ENCODE measurements at places on chromosomes 11 and 22.

GRCh38 chr11:8818421-8818820 lies 92.6 kb upstream of the AKIP1 start:
- DNase-seq: no peak
- H3K27me3 ChIP-seq: no peaks in the 10 kb centered on the region
- H3K36me3 ChIP-seq: no peaks in the 10 kb centered on the region

GRCh38 chr11:69397732-69398131 lies 83.7 kb upstream of the LINC01488 start:
- DNase-seq: peak; percentile 21
- H3K27me3 ChIP-seq: peaks cover 3% of the 10 kb centered on the region
- H3K36me3 ChIP-seq: no peaks in the 10 kb centered on the region

GRCh38 chr11:26583550-26583949 lies 11.5 kb upstream of the MUC15 start:
- no peak overlapping the region for H3K4me3 ChIP-seq
- H3K4me1 ChIP-seq: no peaks in the 10 kb centered on the region
- DNase-seq: no peak
- H3K36me3 ChIP-seq: no peaks in the 10 kb centered on the region
- no peak overlapping the region for H3K27ac ChIP-seq

GRCh38 chr11:121672630-121673487 lies 220.1 kb upstream of the SORL1-AS1 start:
- DNase-seq: peak; percentile 49
- no peaks in the 10 kb centered on the region for H3K27me3 ChIP-seq
- H3K4me1 ChIP-seq: peaks cover 27% of the 10 kb centered on the region
- no peaks in the 10 kb centered on the region for H3K36me3 ChIP-seq
- H3K27ac ChIP-seq: peak overlapping the region; percentile 75

- no peaks in the 10 kb centered on the region for H3K4me1 ChIP-seq
- H3K27ac ChIP-seq: no peak overlapping the region
- no peaks in the 10 kb centered on the region for H3K36me3 ChIP-seq
- H3K4me3 ChIP-seq: no peak overlapping the region
- DNase-seq: no peak
- peaks cover 18% of the 10 kb centered on the region for H3K27me3 ChIP-seq
Measured at GRCh38 chr22:22080270-22080669, 97.7 kb upstream of the TOP3B start.

DNA sequence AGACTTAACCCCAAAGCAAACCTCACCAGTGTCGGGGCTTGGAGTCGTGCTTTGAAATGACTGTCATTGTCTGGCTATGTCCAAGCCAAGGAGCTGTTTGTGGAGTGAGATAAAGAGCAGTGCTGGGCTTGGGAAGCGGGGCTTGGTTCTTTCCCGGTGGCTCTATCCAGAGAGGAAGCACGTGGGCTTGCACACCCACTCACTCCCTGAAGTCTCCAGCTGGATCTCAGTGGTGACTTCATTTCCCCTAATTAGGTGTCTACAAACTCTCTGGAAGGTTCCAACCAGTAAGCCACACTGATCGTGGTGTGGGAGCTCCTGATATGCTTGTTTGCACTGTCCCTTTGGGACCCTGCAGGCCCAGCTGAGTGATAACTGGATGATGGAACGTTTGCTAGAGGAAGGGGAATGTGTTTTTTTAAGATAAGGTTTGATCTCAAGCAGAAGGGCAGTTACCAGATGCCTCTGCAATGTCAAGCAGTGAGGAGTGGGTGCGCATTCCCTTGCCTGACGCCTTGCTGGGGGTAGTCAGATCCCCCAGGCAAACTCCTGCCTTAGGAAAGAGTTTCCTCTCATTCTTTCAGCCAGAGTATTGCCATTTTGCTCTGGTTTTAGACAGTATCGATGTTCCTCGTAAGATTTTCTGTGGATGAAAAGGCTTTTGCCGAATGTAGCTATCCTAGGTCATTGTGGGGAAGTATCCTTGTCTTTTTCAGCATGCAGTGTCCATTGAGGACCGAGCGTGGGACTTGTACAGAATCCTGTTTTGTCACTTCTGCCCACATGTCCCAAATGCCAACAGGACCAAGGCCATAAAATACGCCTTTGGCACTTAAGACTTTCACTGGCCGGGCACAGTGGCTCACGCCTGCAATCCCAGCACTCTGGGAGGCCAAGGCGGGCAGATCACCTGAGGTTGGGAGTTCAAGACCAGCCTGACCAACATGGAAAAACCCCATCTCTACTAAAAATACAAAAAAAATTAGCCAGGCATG lies 90.9 kb downstream of the MICAL2 start:
- no peak overlapping the region for H3K4me3 ChIP-seq
- H3K27ac ChIP-seq: peak overlapping the region; percentile 72
- peaks cover 26% of the 10 kb centered on the region for H3K36me3 ChIP-seq
- H3K27me3 ChIP-seq: no peaks in the 10 kb centered on the region
- DNase-seq: peak; percentile 84
- peaks cover 65% of the 10 kb centered on the region for H3K4me1 ChIP-seq

DNA sequence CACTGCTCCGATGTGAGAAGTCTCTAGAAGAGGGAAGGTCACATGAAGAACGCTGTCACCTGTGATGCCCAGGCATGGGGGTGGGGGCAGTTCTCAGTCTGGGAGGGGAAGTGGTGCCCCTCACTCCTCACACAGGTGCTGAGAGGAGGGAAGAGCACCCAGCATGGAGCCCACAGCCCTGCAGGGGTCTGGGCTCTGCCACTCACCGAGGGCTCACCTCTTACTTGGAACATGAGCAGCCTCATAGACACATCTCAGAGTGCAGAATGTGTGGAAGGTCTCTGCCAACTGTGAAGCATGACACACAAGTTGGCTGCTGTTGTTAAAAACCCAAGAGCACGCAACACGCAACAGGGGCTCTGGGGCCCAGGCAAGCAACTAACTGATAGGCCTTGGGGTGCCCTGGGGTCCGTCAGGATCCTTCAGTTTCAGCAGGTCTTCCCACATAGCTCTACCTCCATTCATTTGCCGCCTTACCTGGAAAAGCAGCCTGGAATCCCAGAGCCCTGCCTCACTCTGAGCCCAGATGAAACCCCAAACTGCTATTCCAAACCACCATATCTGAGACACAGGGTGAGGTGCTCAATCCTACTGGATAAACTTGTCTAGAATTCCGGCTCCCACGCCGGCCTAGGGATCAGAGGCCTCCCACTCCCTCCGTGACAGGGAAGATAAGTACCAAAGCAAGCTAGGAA lies 17.5 kb upstream of the TMPRSS4 start:
- no peaks in the 10 kb centered on the region for H3K4me1 ChIP-seq
- no peak overlapping the region for H3K4me3 ChIP-seq
- no peak for DNase-seq
- H3K27me3 ChIP-seq: no peaks in the 10 kb centered on the region

All from tibial artery (tissue), 4 donors.